ENCODE measurements at places on chromosomes 2 and 18.

GRCh38 chr18:23259701-23260681 is 124.7 kb downstream of the CABLES1 start:
- DNase-seq: peak; percentile 83

DNA sequence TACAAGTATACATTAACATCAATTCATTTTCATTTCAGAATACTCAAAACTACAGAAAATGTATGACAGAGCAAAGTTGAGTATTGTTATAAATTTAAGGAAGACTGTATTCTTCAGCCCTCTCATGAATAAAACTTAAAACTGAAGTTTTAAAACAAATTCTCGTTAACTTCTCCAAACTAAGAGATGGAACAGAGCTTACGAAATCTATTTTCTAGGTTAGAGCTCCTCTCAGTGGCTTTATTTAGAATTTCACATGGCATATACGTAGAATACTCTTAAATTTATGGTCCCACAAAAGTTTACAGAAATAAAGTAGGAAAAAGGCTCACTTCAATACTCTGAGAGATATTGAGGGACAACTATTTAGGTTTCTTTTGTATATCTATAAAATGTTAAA is 612.1 kb downstream of the KCNJ3 start:
- DNase-seq: peak; percentile 36

- DNase-seq: peak; percentile 87
These were observed 483.5 kb upstream of the GCFC2 start for GRCh38 chr2:76194031-76194775.

DNA sequence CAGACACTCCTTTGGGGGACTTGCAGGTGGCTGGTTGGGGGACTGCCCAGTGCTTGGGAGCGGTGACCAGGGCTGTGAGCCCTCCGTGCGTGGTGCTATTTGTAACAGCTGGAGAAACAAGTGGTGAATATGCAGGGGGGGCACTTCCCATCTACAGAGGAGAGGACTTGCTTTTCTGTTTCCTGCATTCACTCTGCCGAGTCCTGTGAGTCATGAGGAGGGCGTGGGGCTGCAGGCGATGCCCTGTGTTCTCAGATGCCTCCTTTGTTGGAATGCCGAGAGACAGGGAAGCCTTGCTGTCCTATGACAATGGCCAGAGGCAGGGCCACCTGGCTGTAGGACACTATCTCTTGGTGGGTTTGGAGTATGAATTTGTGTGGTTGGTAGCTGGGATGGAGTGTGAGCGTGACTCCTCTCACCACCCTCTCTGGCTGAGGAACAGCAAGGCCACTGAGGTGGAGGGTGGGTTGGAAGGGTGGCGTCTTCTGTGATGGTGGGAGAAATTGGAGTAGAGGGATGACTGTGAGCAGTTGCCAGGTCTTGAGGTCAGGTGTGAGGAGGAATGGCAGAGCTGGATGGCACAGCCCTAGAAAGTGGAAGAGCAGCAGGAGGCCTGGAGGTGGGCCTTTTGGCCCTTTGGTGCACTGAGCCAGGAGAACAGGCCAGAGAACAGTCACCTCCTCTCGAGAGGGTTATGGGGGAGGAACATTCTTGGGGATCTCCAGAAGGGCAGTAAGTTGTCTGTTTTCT is 24.3 kb downstream of the FHOD3 start:
- no peak for DNase-seq

- DNase-seq: no peak
These were observed 971 bp upstream of the FBXO41 start for GRCh38 chr2:73285159-73285739.

- no peak for DNase-seq
These were observed 53.7 kb upstream of the TANC1 start for GRCh38 chr2:158914731-158915130.

- DNase-seq: peak; percentile 7
These were observed 84.4 kb downstream of the TGOLN2 start for GRCh38 chr2:85243101-85244072.

GRCh38 chr2:1769703-1770422 is 25.5 kb upstream of the PXDN start:
- DNase-seq: peak; percentile 38

DNA sequence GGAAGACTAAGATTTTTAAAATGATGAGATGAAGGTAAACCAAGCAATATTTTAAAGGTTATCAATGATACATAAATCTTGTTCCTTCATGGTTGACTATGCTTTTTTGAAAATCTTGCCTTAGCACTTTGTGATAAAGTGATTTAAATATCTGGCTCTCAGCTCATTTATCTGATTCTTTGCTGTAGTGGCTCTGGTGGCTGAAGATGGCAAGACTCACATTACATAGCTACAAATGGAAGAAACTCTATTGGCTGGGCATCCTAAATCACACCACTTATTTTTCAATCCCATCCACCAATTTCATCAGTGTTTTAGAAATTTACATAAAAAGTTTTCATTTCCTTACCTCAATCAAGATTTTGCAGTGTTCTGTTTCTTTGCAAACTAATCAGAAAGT is 16.6 kb upstream of the APCDD1 start:
- no peak for DNase-seq

DNA sequence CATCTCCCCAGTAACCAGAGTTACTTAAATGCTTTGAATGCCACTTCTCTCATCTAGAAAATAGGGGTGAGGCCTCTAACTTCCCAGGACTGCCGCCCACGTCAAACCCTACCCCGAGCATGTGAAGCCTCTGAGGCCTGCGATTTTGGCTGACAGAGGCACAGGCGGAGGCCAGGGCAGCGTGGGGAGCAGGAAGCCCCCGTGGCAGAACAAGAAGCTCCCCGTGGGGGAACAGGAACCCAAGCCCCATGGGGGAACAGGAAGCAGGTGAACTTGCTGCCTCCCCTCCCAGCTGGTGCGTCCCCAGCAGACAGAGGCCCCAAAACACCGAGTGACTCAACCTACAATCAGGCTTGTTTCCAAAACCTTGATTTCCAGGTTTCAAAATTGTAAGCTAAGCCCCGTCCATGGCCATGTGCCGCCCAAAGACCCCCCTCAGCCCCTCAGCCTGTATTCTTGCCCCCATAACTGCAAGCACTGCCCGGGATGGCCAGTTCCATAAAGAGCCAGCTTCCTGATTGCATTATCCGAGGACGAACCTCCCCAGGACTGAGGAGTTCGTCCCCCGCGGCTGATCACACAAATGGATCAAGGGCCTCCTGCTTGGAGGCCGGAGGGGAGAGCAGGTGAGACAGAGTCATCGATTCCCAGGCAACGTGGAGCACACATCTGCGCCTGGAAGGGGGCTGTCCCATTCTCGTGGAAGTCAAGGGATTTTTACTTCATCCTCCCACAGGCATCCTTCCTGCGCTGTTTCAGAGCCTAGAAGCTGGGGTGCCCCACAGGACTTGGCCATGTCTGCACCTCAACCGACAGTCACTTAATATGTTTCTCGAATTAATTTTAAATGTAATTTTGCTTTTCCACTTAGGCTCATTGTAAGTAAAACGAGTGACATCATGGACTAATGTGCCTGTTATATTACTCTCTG is 36.3 kb upstream of the CTDP1 start:
- no peak for DNase-seq

GRCh38 chr2:200774920-200775319 is 36.8 kb upstream of the BZW1 start:
- no peak for DNase-seq

GRCh38 chr2:36589230-36589630 is 8.7 kb downstream of the FEZ2 start:
- DNase-seq: peak; percentile 73

- no peak for DNase-seq
These were observed 28.4 kb downstream of the FBXO48 start for GRCh38 chr2:68438455-68439303.

DNA sequence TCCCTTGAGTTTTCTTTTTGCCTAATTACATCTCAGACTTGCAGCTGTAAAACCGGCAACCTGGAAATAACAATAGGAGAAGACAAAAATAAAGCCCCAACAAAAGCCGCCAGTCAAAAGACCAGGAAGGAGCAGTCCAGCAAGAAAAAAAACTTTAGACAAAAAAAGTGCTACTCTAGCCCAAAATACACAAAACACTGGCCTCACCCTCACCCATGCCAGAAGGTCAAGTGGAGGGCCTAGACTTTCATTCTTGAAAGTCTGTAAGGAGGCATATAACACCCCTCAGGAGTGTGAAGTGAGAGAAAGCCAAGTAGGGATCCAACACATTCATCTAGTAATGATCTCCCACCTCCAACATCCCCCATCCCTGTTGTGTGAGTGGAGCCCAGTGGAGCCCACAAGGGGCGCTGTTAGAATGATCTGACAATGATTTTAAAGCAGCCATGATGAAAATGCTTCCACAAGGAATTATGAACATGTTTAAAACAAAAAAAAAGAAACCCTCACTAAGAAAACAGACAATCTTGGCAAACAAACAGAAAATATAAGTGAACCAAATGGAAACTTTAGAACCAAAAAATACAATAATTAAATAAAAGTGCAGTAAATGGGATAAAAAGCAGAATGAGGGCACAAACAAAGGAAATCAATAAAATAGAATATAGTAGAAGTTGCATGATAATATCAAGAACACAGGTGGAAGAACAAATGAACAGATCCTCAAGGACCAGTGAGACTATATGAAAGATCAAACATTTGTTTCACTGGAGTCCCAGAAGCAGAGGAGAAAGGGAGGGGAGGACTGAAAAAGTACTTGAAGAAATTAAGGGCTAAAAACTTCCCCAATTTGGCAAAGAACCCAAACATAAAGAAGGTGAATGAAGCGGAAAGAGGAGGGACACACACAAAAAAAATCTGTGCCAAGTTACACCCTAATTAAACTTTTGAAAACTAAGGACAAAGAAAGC is 23.9 kb downstream of the SESTD1 start:
- no peak for DNase-seq

GRCh38 chr18:79567481-79568147 is 112.0 kb upstream of the CTDP1 start:
- DNase-seq: no peak

- no peak for DNase-seq
These were observed 15.4 kb upstream of the FAP start for GRCh38 chr2:162258686-162259085.

- no peak for DNase-seq
These were observed 36.6 kb downstream of the SCTR start for GRCh38 chr2:119487434-119488244.

GRCh38 chr2:71064754-71065621 is 3.5 kb upstream of the NAGK start:
- DNase-seq: no peak

DNA sequence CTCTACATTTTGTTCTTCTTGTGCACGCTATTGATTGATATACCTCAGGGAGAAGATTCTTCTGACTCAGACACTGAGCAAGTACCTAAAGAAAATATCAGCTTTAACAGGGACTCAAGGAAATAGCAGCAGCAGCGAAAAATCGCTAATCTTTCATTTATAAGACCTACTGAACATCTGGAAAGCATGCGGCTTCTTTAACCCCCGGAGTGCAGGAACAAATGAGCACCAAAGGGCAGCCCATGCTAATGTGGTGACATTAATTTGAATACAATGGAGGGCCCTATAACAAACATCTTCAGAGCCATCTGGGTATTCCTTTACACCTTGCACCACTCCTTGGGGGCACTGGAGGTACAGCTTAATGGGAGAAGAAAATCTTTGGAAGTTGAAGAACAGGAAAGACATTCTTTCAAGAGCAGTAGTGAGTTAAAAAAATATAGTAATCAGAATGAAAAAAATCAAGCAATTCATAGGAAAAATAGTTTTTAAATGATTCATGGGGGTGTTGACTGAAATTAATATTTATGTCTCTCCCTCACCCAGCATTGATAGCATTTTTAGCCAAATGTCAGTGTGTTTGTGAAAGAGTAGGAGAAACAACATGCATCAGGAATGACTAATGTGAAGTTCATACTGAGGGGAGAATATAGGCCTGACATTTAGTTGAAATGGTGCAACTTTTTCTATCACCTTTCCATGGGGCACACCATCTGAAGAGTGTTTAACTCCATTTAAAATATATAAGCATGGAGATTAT is 281.7 kb downstream of the HRH4 start:
- DNase-seq: no peak

DNA sequence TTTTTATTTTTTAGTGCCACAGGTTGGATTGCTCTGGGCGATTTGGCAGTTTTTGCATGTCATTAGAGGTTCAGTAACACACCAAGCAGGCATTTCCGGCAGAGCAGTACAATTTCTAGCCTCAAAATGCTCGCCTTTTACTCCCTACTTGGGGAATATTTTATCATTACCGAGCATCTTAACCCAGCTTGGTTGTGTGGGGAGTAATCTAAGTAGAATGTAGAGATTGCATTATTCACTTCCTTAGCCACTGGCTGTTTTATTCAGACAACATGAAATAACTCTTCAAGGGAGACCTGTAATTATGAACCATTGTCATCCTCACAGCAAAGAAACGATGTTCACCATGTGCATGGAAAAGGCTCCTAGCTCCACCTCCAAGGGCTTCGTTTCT is 13.1 kb downstream of the GRP start:
- no peak for DNase-seq

DNA sequence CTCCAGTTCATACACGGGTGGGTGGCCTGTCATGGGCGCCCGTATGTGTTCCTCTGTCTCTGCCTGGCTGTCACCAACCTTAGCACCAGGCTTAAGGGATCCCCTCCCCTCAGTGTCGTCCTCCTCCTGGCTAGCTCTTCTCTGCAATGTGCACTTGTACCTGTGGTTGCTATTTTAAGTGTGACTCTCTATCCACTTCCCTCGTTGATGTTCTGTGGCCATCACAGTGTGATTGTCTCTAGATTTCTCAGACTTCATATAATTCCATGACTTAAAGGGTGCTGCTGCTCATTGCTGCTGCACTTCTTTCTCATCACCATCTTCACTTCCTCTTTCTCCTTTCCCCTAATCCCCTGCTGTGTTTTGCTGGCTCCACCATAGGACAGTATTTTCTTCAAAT is 143.4 kb downstream of the EML6 start:
- no peak for DNase-seq

DNA sequence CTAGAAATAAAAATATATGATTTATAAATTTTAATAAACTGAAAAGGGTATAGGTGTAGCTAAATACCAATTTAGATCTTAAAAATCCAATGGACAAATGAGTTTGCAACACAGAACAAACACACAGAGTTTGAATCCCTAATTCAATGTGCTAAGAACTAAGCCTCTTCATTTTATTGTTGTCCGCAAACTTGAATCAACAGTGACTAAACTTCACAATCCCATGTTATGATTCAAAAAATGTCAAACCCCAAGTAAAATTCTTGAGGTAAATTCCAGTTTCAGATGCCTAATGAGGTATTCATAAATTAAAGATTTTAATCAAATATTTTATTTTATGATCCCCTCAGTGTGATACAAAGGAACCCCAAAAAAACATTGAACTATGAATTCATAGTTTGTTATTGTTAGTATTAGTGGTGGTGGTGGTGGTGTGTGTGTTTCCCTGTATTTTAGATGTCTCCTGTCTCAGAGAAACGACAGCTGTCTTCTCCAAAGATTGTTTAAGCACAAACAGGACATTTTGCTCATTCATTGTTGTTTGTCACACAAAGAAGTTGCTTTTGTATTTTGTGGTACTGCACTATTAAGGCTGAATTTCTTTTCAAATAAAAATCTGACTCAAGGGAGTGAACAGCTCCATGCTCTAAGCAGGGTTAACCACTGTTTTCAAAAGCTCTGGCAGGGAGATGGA is 259.8 kb downstream of the OSR1 start:
- DNase-seq: no peak

Data from NCI-H524 (cell line).